ENCODE measurements at places on chromosomes 16 and 17.
A peak's percentile ranks its signal among the peaks of the same experiment; 100 is the strongest.

GRCh38 chr17:17723354-17724261 is 42.4 kb downstream of the RAI1 start:
- DNase-seq = no peak

- peak; percentile 35 for DNase-seq
Observed at GRCh38 chr17:63774969-63775265, 947 bp downstream of the DDX42 start.

DNA sequence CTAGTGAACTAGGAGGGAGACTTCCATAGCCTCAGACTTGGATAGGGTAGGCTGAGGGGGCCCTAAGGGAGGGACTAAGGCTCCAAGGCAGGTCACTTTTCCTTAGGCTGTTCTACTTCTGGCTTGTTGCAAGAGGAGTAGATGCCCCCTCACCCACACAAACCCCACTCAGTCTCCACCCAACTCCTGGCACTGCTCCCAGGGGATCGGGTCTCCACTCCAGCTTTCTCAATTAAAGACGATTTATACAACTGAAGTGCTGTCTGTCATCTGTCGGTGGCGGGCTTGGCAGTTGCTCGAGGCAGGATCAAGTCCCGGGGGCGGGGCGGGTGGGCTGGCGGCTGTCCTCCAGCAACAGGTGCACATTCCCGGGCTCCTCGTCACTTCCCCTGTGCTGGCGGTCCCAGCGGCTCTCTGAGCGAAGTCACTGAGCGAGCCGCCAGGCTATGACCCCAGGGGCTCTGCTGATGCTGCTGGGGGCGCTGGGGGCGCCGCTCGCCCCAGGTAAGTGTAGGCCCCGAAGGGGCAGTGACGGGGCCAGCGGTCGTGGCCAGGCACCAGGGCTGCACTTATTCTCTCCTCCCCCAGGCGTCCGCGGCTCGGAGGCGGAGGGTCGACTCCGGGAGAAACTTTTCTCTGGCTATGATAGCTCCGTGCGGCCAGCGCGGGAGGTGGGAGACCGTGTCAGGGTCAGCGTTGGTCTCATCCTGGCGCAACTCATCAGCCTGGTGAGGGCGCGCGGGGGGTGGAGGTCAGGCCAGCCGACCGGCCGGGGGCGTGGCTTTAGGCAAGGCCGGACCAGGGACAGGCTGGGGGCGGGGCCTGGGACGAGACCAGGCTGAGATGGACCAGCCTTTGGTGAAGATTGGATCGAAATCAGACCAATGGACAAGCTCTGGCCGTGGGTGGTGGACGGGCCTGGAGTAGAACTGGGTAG is at the start of gene CHRNB1:
CHRNB1 (plus strand) TSS at position 380 of the 937 bp plus-strand sequence; CDS start at position 447, 67 bp downstream.
- peak; percentile 84 for DNase-seq

- no peak for DNase-seq
Observed at GRCh38 chr16:60217787-60218186, 1483.7 kb upstream of the GOT2 start.

DNA sequence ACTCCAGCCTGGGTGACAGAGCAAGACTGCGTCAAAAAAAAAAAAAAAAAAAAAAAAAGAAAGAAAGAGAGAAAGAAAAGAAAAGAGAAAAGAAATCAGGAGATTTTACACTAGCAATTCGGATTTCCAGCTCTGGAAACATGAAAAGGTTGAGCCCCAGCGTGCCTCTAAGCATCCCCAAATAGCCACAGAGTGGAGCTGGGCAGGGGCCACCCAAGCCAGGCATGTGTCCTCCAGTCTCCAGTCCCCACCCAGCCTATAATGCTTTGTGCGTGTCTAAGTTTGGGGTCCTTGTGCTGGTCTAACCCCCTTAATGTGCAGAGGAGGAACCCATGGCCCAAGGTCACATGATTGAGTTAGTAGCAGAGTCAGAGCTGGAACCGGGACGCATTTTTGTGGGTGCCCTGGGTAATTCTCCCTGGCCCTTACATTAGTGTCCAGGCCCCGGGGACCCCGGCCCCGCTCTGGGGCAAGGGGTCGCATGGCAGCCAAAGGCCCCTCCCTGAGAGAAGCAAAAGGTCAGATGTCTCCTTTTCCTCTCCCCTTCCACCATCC is 19.9 kb downstream of the ADAM11 start:
- DNase-seq = no peak

DNA sequence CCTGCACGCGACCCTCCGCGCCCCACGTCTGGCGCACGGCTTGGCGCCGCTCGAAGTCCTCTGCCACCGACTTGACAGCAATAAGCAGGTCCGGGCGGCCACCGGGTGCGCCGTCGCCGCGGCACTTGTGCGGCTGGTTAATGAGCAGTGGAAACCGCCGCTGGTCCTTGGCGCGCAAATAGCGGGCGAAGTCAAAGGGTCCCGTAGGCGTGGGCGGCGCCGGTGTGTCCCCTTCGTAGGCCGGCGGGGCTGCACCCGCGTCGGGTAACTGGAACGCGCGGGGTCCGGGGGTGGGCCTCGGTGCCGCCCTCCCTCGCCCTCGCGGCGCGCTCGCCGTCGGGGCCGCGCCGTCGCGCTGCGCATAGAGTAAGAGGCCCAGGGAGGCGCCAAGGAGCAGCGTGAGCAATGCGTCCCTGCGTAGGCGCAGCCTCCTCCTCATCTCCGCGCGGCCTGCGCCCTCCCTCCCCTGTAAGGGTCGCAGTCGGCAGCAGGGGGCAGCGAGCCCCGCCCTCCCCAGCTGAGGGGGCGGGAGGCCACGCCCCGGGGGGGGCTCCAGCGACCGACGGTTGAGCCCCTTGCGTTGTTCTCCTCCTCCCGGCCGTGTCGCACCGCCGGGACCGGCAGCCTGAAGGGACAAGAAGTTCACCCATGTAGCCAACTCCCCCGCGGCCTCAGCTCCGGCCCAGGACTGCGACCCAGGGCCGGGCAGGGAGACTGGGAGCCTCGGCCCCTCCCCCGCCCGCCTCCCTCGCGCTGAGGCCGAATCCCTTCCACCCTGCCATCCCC is 558 bp downstream of the B3GNT9 start:
- DNase-seq = no peak

- peak; percentile 84 for DNase-seq
Observed at GRCh38 chr17:77437017-77437416, 296.2 kb downstream of the SEC14L1 start.

DNA sequence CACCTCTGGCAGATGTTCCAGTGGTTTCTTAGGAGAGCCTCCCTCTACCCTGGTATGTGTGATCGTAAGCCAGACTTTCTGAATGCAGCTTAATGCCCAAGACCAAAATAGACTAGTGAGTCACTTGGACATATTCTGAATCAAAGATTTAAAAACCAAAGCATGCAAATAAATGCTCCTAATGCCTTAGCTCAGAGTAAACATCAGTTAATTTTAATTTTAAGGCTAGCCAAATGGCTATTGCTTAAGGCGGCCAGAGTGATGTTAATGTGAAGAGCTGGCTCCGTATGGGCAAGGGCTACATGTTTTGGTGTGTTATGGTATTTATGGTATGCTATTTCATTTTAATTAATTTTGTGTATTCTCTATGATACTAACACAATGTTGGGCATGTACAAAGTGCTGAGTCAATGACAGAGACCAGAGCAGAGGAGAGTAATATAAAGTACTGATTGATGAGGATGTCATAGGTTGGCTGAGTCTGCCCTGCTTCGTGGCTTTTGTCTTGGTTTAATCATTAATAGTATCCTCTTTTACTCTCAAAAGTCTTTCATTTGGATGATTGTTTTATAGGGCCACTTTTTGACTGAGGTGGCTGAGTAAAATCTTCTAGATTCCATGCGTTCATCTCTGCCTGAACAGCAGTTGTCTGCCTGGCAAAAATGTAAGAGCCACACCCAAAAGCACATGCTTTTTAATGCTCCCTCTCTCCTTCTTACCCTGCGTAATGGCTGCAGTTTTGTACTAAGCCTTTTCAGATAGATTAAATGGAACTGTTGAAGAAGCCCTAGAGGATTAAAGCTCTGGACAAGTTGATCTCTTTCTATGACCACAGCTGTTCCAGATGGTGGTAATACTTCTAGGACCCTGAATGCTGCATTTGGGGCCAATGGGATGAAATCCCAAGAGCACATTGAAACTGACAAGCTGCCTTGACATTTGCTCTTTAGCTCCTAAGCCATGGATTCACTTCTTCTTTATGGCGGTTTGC is 59.6 kb downstream of the MAP2K6 start:
- DNase-seq = peak; percentile 12

- DNase-seq = no peak
Observed at GRCh38 chr16:48471435-48471834, 86.2 kb upstream of the SIAH1 start.

- peak; percentile 70 for DNase-seq
Observed at GRCh38 chr17:5011928-5012327, 14.2 kb downstream of the KIF1C start.

DNA sequence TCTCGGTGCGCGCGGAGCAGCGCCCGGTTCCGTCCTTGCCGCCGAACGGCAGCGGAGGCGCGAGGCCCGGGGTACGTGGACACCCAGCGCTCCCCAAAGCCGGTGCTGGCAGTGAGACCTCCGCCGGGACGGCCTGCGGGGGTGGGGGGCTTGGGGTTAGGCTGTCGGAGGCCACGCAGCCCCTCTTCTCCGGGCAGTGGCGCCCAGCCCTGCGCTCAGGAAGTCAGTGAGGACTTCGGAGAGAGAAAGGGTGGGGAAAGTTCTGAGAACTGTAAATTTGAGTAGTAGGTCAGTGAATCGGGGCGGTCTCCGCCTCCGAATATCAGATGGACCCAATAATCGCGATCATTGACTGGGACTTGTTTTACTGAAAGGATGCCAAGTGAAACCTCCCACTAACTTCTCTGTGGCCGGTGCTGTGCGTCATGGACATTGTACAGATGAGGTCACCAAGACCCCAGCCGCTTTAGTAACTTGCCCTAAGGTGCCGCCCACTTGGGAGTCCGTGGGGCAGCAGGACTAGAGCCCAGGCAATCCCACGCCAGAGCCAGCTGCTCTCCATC is 468 bp downstream of the IL4R start:
- peak; percentile 93 for DNase-seq

GRCh38 chr17:59757043-59757442 is 49.6 kb downstream of the VMP1 start:
- no peak for DNase-seq

DNA sequence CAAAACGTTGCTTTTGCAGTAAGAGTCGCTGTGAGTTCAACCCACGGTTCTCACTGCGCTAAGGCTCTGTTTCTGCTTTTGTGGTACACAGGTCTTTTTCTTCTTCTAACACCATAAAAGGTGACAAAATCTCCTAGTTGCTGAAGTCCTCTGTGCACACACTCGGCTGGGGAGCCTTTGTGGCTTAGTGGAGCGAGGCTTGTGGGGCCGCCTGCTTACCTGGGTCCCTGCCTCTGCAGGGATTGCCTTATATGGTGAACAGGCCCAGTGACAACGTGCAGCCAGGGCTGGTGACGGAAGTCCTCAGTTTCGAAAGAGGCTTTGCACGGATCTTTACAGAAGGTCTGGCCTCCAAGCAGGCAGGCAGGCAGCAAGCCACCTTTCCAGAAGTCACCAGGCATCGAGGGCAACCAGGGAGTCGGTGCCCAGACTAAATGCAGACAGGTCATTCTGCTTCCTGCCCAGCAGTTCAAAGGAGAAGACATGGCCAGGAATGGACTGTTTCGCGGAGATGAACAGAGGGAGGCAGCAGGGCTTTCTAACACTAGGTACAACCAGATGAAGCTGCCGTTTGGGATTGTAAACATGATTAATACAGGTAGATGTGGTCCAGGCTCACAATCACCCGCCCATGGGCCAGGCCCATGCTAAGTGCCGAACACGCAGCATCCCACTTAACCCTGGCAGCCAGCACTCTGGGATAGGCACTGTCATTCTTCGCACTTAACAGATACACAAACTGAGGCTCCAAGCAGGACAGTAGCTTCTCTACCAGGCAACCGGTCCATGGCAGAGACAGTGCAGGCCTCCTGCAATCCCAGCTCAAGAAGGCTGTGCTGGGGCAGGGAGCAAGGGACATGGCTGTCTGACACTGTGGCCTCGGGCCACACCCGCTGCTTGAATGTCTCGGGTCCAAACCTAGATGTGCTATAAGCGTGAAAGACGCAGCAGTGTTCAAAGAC is 10.7 kb upstream of the MEAK7 start:
- peak; percentile 53 for DNase-seq

DNA sequence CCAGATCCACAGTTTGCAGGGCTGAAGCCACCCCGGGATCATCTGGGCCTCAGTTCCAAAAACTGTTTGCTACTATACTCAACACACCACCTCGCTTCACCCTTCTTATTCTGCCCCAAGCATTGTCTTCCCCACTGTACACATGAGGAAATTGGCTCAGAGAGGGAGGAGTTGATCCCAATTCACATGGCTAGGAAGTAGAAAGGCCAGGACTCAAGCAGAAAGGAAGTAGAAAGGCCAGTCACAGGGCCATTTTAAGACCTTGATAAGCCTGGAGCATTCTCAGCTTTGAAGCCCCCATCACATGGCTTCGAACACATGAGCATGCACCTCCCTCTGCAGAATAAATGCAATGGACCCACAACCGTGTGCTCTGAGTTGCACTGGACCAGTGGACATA is 7.7 kb upstream of the PRSS22 start:
- DNase-seq = no peak

DNA sequence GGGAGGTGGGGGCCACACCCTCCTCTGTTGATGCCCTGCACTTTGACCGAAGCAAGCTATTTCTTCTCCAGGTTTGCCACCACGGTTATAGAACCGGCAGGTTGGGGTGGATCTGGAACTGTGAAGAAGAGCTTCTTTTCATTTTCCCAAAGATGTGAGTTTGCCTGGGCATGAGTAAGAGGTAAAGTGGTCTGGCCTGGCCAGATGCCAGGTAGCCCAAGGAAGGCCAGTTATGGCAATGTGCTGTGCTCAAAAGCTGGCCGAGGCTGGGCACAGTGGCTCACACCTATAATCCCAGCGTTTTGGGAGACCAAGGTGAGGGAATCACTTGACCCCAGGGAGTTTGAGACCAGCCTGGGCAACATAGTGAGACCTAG is 18.7 kb downstream of the ATP6V0D1 start:
- DNase-seq = no peak

- DNase-seq = no peak
Observed at GRCh38 chr17:2849327-2849670, 53.1 kb downstream of the RAP1GAP2 start.

GRCh38 chr16:12188935-12189249 is 212.4 kb downstream of the SNX29 start:
- no peak for DNase-seq

GRCh38 chr16:57186872-57187854 is 1.0 kb downstream of the RSPRY1 start:
- DNase-seq = peak; percentile 23
